ENCODE measurements at places on chromosomes 2 and 18. TPM values are rescaled to one million over a fixed set of nuclear protein-coding genes. Genes with fewer than 3 reads are reported as not detected.

PTPRN gene
- total RNA-seq: 0.30 TPM

DUSP2 gene
- total RNA-seq: 248 TPM

PTRHD1 gene
- total RNA-seq: 22.3 TPM

CCDC141 gene
- total RNA-seq: 4.3 TPM

IL37 gene
- total RNA-seq: not detected

FZD7 gene
- 0.58 TPM for total RNA-seq

C2orf81 gene
- 4.5 TPM for total RNA-seq

PPP1R1C gene
- not detected for total RNA-seq

GEN1 gene
- total RNA-seq: 21.9 TPM

PCARE gene
- not detected for total RNA-seq

IL36A gene
- total RNA-seq: not detected

UBR3 gene
- 17.2 TPM for total RNA-seq

FMNL2 gene
- 3.0 TPM for total RNA-seq

CREG2 gene
- not detected for total RNA-seq

SCN3A gene
- 0.30 TPM for total RNA-seq

LINC00305 gene
- total RNA-seq: not detected

LRP1B gene
- not detected for total RNA-seq

RTP5 gene
- total RNA-seq: 0.07 TPM

IL1F10 gene
- total RNA-seq: not detected

STAM2 gene
- total RNA-seq: 18.5 TPM

CYP26B1 gene
- not detected for total RNA-seq

NGEF gene
- total RNA-seq: 1.5 TPM

INHBB gene
- not detected for total RNA-seq

GALNT14 gene
- 0.83 TPM for total RNA-seq

CPLX4 gene
- not detected for total RNA-seq

FLACC1 gene
- total RNA-seq: 0.72 TPM

UGT1A10 gene
- total RNA-seq: not detected

RNF103 gene
- 8.4 TPM for total RNA-seq

NEMP2 gene
- 24.6 TPM for total RNA-seq

RPRM gene
- not detected for total RNA-seq

SRD5A2 gene
- total RNA-seq: not detected

RSAD2 gene
- 10.2 TPM for total RNA-seq

SLC4A5 gene
- 2.2 TPM for total RNA-seq

DLX1 gene
- not detected for total RNA-seq

C2orf76 gene
- total RNA-seq: 9.9 TPM

AMER3 gene
- total RNA-seq: not detected

SOX11 gene
- total RNA-seq: not detected

SNTG2 gene
- total RNA-seq: 0.25 TPM

AFF3 gene
- 5.6 TPM for total RNA-seq

SAP130 gene
- 35.8 TPM for total RNA-seq

TFCP2L1 gene
- total RNA-seq: 0.02 TPM

LYPD6B gene
- not detected for total RNA-seq

CRYGC gene
- total RNA-seq: not detected

GAD1 gene
- 6.5 TPM for total RNA-seq

NOSTRIN gene
- not detected for total RNA-seq

IKZF2 gene
- total RNA-seq: 6.3 TPM

EFEMP1 gene
- not detected for total RNA-seq

FHOD3 gene
- not detected for total RNA-seq

SLC9A2 gene
- total RNA-seq: 0.07 TPM

DNAJC27 gene
- 5.9 TPM for total RNA-seq
